EH (cell line): ENCODE measurements at places on chromosomes 12 and 14.

- peak; percentile 86 for DNase-seq
Measured at GRCh38 chr14:104680806-104681688, 8.4 kb upstream of the INF2 start.

DNA sequence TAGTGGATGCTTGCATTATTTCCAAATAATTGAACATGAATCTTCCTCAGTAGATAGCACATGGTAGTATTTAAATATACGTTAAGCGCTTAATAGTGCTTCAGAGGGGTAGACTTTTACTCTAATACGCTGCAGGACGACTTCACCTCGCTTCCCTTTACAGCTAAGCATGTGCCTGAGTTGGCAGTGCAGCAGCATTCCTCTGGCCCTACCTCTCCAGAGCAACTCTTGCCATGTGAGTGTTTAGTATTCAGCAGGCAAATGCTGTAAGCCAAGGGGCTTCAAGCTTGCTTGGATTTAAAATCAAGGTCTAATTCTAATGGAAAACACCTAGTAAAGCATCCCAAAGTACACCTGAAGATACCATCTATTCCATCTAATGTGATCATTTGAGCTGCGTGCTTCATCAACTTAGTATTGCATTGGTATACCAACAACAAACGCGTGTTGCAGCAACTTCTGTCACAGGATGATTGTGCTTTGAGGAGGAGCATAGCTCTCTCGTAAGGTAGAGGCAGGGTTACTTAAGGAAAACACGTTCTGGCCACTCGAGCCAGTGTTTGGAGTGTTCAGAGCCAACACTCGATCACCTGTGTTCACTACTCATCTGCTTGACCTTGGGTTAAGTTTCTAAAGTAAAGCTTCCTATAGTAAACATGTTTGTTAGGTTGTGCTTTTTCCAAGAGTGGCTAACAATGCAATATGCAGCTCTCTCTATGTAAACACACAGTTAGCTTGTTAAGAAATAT lies 60.6 kb downstream of the PIWIL1 start:
- no peak for DNase-seq

DNA sequence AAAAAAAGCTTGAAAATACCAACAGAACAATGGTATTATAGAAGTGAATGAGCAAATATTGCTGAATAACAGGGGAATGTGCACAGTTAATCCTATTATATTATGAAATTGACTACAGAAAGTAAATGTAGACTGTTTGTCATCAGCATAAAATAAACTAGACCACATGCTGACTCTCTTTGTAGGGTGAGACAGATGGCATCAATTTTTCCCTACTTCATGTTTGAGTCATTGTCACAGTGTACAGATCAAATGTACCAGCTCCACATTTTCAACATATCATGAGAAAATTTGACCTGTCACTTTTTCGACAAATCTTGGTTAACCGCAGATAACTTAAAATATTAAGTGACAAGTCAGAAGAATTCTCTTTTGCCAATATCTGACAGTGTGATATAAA lies 421.0 kb downstream of the RPL10L start:
- DNase-seq = no peak

GRCh38 chr12:126708492-126708896 lies 1558.5 kb upstream of the TMEM132C start:
- peak; percentile 70 for DNase-seq

- DNase-seq = peak; percentile 78
Measured at GRCh38 chr12:48972213-48972951, 847 bp upstream of the WNT10B start.

GRCh38 chr14:82230748-82231147 lies 697.1 kb upstream of the SEL1L start:
- DNase-seq = no peak

GRCh38 chr14:33686218-33686617 lies 264.7 kb downstream of the EGLN3 start:
- DNase-seq = peak; percentile 94

- peak; percentile 100 for DNase-seq
Measured at GRCh38 chr14:22589096-22589839, at the start of gene DAD1. DAD1 (minus strand) TSS chr14:22589224; CDS start chr14:22589157, 67 bp downstream.

DNA sequence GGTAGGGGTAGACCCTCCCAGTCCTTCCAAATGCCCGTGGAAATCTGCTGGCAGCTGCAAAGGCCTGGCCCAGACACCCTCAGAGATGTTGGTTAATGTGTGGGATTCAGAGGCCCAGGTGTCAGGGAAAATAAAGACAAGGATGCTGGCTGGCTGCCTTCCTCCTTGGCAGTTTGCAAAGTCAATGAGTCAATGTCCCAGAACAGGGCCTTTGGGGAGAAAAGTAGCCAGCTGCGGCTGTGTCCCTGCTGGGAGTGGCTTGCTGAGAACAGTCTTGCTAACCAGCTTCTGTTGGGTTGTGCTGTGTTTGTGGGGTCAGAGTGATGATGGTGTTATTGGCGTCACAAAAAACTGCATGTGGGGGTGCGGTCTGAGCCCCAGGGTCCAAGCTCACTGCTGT lies 29.2 kb downstream of the GLRX5 start:
- DNase-seq = peak; percentile 4

- DNase-seq = no peak
Measured at GRCh38 chr14:61444215-61444768, 122.9 kb downstream of the PRKCH start.

DNA sequence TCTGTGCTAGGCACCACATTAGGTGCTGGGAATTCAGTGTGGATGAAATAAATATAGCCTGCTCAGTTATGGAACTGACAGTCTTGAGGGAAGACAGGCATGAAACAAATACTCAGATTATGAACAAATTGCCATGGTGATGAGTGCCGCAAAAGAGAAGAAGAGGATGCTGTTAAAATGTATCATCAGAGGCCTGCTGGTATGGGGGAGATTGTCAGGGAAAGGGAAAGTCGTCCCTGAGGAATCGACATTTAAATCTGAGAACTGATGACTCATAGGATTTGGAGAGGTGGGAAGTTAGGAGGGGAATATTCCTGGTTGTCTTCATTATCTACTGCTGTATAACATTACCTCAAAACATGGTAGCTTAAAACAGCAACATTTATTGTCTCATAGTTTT lies 42.0 kb downstream of the PPP1R36 start:
- DNase-seq = peak; percentile 46

GRCh38 chr12:50016501-50017475 lies 8.5 kb downstream of the RACGAP1 start:
- DNase-seq = peak; percentile 88

- no peak for DNase-seq
Measured at GRCh38 chr12:119423285-119423684, 88.8 kb downstream of the CCDC60 start.

DNA sequence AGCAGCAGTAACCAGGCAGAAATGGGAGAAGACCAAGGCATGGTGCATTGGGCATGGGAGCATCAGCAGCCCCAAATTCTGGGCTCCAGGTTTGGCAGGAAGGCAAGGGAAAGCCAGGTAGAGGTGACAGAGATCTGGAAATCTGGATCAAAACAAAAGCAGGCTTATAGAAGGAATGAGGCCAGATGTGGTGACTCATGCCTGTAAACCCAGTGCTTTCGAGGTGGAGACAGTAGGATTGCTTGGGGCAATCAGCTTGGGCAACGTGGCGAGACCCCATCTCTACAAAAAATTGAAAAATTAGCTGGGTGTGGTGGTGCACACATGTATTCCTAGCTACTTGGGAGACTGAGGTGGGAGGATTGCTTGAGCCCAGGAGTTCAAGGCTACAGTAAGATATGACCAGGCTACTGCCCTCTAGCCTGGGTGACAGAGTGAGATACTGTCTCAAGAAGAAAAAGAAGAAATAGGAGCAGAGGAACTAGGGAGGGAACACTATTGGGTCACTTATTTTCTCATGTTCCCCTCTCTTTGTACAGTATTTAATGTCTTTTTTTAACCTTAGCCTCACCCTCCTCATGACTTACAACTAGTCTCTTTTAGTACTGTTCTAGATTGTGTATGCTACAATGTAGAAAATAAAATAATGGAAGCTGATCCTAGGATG lies 25.1 kb downstream of the SLC4A8 start:
- DNase-seq = peak; percentile 47

DNA sequence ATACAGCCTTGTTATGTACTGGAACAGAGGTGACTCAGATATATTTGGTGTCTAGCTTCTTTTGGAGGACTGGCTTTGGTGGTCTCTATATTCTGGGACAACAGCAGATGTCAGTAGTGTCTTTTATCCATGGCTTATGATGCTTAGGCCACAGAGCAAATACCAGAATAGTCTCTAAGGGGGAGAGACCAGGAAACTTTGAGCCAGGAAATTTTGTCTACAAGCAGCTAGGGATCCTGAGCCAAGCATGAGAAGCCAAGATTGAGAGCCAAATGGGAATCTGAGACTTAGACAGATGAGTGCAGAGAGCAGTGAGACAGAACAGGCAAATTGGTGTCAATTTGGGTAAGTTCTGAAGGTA lies 28.4 kb upstream of the PTPRR start:
- no peak for DNase-seq

DNA sequence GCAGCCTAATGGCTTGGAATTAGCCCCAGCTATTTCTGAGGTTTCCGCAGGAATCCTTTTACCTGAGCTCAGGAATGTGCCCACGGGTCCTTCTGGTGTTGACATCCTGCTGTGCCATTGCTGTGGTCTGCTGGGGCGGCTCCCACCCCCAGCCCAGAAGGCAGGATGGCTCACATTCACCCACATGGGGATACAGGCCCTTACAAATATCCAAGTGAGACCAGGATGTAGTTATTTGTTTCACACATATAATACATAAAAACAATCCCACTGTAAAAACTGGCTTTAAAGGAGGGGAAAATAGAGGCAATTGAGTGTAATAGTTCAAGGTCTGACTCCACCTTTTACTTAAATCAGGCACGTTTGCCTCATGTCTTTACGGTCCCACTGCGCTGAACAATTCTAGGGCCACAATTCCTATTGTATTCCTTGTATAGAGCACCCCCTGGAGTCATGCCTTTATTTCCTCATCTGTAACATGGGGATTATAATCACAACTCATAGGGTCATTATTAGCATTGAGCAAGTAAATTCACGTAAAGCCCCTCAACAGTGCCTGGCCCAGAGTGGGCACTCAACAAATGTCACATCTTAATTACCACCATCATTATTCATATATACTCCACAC lies 57.2 kb upstream of the FICD start:
- no peak for DNase-seq

GRCh38 chr12:57872362-57872761 lies 25.8 kb upstream of the CTDSP2 start:
- DNase-seq = no peak

DNA sequence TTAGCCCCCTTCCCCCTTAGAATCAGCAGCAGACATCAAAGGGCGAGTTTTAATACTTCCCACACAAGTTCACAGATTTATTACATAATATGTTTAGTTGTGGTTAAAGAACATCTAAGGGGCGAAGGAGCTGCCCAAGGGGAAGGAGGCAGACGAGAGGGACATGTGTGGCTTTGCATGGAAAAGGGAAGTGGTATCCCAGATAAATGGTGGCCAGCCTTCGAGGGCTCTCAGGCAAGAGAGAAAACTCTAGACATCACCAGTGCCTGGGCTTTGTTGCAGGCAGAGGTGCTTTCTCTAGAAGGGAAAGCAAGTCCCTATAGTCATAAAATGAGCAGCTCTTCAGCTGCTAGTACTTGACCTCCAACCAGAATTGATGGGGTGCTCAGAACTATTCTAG lies 121.2 kb downstream of the CACNA1C start:
- no peak for DNase-seq

DNA sequence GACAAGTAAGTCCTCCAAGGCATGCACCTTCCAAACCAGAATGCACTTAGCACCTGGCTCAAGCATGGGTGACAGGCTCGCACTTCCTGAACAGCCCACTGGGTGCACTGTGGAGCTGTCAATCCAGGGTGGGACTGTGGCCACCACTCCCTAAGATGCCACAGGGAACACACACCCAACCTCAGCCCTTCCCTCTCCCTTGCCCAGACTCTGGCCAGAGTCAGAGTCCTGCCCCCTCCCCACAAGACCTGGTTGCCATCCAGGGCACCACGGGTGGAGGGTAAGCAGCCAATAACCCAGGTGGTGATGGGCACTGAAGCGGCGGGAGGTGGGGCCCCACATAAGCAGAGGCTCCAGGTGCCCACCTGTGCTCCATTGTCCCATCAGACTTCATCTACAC lies 160.6 kb downstream of the MYRFL start:
- DNase-seq = no peak

GRCh38 chr12:18631339-18631738 lies 106.5 kb downstream of the PLCZ1 start:
- DNase-seq = no peak

- peak; percentile 59 for DNase-seq
Measured at GRCh38 chr14:103561381-103562178, 877 bp downstream of the BAG5 start.

DNA sequence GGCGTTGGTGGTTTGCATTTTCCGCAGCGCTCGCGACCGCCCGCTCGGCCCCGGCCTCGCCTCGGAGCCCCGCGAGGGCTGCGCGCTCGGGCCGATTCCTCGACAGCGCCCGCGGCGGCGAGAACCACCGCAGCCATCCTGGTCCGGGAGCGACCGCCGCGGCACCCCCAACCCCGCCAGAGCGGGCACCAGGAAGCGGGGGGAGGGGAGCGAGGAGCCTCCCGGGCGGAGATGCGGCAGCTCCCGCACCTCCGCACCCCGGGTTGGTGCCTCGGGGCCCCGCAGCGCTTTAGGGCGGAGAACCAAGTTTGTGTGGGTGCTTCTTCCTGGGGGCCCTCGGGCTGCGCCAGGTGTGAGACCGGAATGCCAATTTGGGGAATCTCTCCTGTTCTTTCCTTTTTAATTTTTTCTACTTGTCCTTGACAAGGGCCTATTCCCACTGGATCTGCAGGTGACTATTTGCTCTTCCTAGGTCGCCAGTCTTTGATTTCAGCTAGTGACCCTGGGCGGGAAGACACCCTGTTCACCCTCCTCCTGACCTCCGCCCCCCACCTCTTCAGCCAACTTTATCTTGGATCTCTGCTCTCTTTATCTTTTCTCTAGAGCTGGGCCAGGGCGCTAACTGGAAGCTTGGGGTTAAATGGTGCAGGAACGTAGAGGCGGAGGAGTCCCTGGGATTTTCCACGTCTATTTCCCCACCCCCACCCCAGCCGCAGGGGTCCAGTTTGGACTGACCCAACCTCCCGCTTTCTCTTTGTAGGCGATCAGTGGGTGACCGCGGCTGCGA lies at the start of gene SOCS2:
TSS of gene SOCS2 (plus strand) at position 751 of the 787 bp plus-strand sequence. CDS start 223 bp downstream, outside the sequence.
- DNase-seq = peak; percentile 65

DNA sequence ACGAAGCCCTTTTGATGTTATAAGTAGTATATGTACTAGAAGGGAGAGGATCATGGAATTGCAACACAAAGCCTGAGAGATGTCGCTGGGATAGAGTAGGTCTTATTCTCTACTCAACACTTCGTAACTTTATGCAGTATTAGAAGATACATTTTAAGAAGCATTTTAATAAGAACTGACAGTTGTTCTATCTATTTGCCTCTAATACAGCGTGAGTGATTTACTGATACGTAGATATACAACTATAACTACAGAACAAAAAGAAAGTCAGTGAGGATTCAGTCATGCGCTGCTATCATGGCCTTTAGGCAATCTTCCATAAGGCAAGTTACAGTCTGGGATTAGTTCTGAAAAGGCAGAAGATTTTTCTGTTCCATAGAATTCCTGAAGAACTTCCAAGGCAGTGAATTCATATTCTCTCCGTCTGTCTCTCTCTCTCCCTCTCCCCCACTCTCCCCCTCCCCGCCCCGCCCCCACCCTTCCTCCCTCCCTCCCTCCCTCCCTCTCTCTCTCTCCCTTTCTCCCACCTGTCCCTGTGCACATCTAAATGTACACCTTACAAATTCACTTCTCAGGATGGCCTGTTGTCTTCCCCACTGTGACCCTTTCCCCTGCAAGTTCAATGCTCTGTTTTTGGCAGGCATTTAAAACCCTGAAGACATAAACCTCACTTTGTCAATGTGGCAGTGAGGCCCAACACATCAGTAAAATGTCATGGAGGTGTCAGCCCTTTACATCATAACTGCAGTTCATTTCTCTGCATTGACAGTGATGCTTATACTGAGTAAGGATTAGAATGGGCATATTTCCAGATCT lies 470.6 kb downstream of the EGLN3 start:
- no peak for DNase-seq

- DNase-seq = no peak
Measured at GRCh38 chr14:98647754-98648153, 624.2 kb downstream of the BCL11B start.
